ENCODE measurements at places on chromosomes 4 and X. TPM values are rescaled to one million over a fixed set of nuclear protein-coding genes. Genes with fewer than 3 reads are reported as not detected.

The SSX1 gene
- not detected for total RNA-seq

The IQCM gene
- total RNA-seq: not detected

The GPM6B gene
- 23.7 TPM for total RNA-seq

The MGARP gene
- 4.2 TPM for total RNA-seq

The WNK3 gene
- 2.8 TPM for total RNA-seq

The DYNLT3 gene
- 50.4 TPM for total RNA-seq

The STIM2 gene
- 14.3 TPM for total RNA-seq

The SMIM20 gene
- 20.1 TPM for total RNA-seq

- H3K27ac ChIP-seq: no peak overlapping the region
- no peaks in the 10 kb centered on the region for H3K36me3 ChIP-seq
- H3K4me1 ChIP-seq: no peaks in the 10 kb centered on the region
- no peak for DNase-seq
Measured at GRCh38 chrX:16528620-16529019, 121.3 kb upstream of the S100G start.

GRCh38 chr4:79201971-79202370 is 123.9 kb downstream of the NAA11 start:
- no peak overlapping the region for H3K4me3 ChIP-seq
- H3K4me1 ChIP-seq: no peaks in the 10 kb centered on the region
- no peak overlapping the region for H3K27ac ChIP-seq
- H3K27me3 ChIP-seq: no peaks in the 10 kb centered on the region

DNA sequence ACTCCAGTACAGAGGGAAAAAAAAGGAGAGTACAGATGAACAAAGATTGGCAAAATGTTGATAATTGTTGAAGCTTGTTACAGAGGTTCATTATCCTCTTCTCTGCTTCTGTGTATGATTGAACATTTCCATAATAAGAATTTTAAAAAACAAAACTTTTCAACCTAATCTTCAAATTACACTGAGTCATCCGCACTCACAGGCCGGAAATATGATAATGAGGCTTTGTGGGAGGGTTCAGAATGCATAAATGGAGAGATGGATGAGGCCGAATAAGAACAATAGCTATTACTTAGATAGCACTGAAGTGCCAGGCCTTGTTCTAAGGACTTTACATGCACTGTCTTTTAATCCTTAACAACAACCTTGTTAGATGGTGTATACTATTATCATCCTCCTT is 4.6 kb upstream of the ERCC6L start:
- no peak overlapping the region for H3K4me3 ChIP-seq
- no peaks in the 10 kb centered on the region for H3K36me3 ChIP-seq
- no peak overlapping the region for H3K27ac ChIP-seq
- DNase-seq: no peak
- H3K4me1 ChIP-seq: no peaks in the 10 kb centered on the region

DNA sequence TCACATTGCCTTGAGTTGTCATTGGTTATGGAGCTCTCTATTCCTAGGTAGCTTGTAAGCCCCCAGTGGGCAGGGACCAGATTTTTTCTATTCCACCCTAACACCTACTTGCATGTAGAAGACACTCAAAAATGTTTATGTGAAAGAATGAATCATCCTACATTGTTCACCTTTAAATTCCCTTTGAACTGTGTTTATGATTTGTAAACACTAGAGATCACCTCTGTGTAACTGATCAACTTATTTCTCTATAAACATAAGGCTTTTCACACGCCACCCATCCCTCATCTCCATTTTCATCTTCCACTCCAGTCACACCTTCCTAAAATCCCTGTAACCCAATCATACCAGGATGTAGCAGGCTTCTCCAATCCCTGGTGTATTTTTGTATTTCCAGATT is 142.6 kb upstream of the LEF1 start:
- no peak overlapping the region for H3K4me3 ChIP-seq
- no peaks in the 10 kb centered on the region for H3K27me3 ChIP-seq
- H3K36me3 ChIP-seq: no peaks in the 10 kb centered on the region
- H3K27ac ChIP-seq: no peak overlapping the region
- no peaks in the 10 kb centered on the region for H3K4me1 ChIP-seq

DNA sequence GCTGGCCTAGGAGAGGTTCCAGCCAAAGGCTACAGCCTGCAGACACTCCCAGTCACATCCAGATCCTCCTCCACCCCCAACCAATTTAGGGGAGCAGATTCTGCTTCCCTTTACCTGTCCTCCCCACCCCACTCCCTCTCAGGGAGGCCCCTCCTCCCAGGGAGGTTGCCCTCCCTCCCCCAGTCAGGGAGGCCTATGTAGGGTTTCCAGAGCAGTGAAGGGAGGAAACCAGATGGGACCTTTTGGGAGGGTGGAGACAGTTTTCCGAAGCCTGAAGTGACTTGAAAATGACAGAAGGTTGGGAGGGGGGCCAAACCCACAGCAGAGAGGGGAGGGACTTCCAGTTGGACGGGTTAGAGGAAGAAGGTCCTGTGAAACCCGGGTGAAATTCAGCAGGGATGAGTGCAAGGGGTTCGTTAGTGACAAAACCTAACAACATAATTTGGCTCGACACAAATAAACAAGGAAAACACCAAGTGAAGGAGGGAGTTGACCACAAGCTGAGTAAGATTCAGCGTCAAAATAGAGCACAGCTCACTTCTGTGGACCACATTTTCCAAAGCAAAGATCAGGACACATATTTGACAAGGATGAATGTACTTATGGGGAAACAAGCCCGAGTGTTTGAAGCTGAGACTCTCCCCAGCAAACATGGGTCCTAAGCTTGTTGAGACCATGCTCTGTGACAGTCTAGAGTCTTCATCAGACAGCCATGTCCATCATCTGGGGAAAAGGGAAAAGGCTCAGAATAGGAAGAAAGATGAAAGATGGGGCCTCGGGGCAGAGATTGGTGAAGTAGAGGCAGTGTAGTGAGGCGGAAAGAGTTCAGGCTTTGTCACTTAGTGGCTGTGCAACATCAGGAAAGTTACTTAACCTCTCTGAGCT is 46.4 kb downstream of the PRPS1 start:
- H3K36me3 ChIP-seq: no peaks in the 10 kb centered on the region
- no peaks in the 10 kb centered on the region for H3K27me3 ChIP-seq
- H3K27ac ChIP-seq: peak overlapping the region; percentile 96
- H3K4me3 ChIP-seq: peak overlapping the region; percentile 82
- peak; percentile 19 for DNase-seq

DNA sequence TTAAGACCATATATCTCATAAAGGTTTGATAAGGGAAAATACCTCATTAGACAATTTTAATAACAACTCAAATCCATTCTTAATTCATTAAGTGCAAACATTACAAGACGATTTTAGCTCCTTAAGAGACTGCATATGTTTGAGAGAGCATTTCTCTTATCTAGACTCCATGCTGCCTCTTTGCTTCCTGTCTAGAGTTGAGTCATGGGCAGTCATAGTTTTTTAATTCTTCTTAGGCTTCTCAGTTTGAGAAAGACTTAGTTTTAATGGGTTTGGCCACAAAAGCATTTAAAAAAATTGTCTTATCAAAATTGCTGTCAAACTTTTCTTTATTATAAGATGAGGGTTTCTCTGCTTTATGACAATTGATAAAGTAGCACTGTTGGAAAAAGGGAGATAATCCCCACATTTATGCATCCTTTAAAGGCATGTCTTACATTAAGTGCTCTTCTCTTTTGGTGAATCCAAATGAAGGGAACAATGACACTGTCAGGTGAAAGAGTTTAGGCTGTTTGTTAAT is 713.4 kb downstream of the PCDH18 start:
- H3K27me3 ChIP-seq: no peaks in the 10 kb centered on the region
- no peak overlapping the region for H3K27ac ChIP-seq
- H3K4me1 ChIP-seq: no peaks in the 10 kb centered on the region
- DNase-seq: no peak
- H3K36me3 ChIP-seq: no peaks in the 10 kb centered on the region

DNA sequence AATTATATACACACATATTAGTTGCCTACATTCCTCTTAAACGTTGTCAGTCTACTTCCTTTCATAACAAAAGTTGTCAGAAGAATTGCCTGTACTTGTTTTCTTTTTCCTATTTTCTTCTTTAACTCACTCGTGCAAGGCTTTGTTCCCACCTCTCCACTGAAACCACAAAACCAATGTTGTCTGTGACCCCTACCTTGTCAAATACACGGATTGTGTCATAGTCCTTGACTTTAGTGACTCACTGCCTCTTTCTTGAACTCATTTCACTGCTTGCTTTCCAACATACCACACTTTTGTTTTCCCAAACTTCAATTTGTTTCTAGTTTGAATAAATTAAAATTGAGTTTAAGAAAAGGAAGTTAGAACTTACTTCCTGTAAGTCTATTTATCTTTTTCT is 283.9 kb upstream of the AGA start:
- no peaks in the 10 kb centered on the region for H3K36me3 ChIP-seq
- no peak overlapping the region for H3K27ac ChIP-seq
- no peak overlapping the region for H3K4me3 ChIP-seq
- no peaks in the 10 kb centered on the region for H3K4me1 ChIP-seq
- no peaks in the 10 kb centered on the region for H3K27me3 ChIP-seq

- DNase-seq: no peak
- H3K27ac ChIP-seq: no peak overlapping the region
- no peak overlapping the region for H3K4me3 ChIP-seq
- no peaks in the 10 kb centered on the region for H3K36me3 ChIP-seq
Measured at GRCh38 chr4:121236353-121237068, 72.4 kb upstream of the TNIP3 start.

DNA sequence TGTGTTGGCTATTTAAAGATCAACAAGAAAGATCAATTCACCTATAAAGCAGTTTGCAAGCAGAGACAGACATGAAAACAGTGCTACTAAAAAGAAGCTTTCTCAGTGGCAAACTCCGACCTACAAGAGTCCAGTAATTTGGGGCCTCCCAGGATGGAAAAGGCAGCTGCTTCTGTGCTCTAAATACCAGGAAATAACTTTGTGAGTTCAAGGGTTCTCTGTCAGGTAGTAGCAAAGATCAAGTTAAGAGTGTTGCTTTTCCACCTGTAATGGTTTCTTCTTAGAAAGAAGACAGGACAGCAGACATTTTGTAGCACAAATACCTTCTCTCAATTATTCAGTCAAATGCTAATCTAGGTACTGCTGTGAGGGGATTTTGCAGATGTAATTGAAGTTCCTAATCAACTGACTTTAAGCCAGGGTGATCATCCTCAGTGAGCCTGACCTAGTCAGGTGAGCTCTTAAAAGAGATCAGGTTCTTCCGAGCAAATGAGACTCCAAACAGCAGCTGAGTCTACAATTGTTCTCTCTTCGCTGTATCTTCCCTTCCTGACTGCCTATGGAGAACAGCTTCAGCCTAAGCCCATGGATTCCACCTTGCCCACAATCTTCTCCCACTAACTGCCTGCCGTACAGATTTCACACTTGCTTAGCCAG is 13.5 kb downstream of the ANKRD17 start:
- H3K4me3 ChIP-seq: no peak overlapping the region
- H3K27me3 ChIP-seq: no peaks in the 10 kb centered on the region
- no peak overlapping the region for H3K27ac ChIP-seq

- no peak overlapping the region for H3K4me3 ChIP-seq
- no peaks in the 10 kb centered on the region for H3K4me1 ChIP-seq
- no peak for DNase-seq
- no peak overlapping the region for H3K27ac ChIP-seq
Measured at GRCh38 chrX:81174286-81174685, 27.4 kb downstream of the HMGN5 start.

DNA sequence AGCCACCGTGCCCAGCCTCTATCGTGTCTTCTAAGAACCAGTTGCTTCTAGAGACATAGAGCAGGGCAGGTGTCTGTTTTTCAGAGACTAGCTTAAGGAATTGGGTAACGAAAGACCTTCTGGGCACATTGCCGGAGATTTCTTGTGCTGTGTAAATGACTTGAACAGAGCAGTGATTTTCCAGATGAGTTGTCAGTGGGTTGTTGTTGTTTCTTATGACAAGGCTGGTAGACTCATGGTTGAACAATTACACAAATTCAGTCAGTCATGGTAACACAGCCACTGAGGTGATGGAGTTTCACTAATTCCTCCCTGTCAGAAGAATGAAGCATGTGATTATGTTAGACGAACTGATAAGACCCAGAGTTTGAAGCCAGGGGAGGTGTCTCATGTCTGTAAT is 20.5 kb upstream of the DDX3X start:
- H3K4me3 ChIP-seq: no peak overlapping the region
- no peak for DNase-seq
- no peaks in the 10 kb centered on the region for H3K4me1 ChIP-seq
- H3K27me3 ChIP-seq: no peaks in the 10 kb centered on the region
- H3K36me3 ChIP-seq: no peaks in the 10 kb centered on the region

DNA sequence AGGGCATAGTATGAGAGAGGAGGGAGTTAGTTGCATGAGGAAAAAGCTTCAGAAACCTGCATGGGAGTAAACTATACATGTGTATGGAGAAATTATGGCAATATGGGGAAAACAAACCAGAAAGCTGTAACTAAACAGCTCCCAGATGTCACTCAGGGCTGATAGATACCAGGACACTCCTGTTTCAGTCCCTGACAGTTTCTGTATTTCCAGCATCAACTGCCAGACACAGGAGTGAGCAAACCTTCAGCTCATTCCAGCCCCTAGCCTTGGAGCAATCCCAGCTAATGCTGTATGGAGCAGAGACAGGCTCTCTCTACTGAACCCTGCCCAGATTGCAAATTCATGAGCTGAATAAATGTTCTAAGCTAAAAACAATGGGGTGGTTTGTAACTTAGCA is 382.9 kb upstream of the MAGEB18 start:
- H3K4me1 ChIP-seq: no peaks in the 10 kb centered on the region
- no peak overlapping the region for H3K4me3 ChIP-seq
- H3K27ac ChIP-seq: no peak overlapping the region
- H3K27me3 ChIP-seq: no peaks in the 10 kb centered on the region
- no peak for DNase-seq

GRCh38 chrX:83759872-83760271 is 101.1 kb upstream of the CYLC1 start:
- H3K36me3 ChIP-seq: no peaks in the 10 kb centered on the region
- no peak overlapping the region for H3K4me3 ChIP-seq
- DNase-seq: no peak
- no peaks in the 10 kb centered on the region for H3K27me3 ChIP-seq

GRCh38 chr4:19575924-19576323 is 675.8 kb upstream of the SLIT2 start:
- H3K27me3 ChIP-seq: no peaks in the 10 kb centered on the region
- H3K27ac ChIP-seq: no peak overlapping the region
- H3K4me3 ChIP-seq: no peak overlapping the region
- no peaks in the 10 kb centered on the region for H3K4me1 ChIP-seq
- no peak for DNase-seq
- H3K36me3 ChIP-seq: no peaks in the 10 kb centered on the region

DNA sequence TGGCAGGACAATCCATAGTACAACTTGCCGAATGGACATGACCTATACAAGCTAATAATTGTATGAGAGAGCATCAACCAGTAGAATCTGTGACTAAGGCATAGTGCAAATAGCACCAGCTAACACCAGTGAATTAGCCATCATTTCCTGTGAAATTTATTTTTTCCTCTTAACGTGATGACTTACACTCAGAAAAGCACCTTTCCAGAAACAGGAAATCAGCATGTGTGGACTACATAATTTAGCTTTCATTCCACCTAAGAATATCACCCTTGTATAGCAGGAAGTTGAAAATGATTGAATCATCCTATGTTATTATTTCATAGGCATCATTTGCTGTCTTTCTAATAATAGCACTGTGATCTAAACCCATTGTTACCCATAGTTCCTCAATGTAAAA is 1393.4 kb upstream of the PCDH7 start:
- no peak for DNase-seq
- H3K36me3 ChIP-seq: no peaks in the 10 kb centered on the region
- H3K27me3 ChIP-seq: no peaks in the 10 kb centered on the region
- no peaks in the 10 kb centered on the region for H3K4me1 ChIP-seq
- H3K27ac ChIP-seq: no peak overlapping the region

All from thoracic aorta (tissue), 2 donors.